ENCODE measurements at places on chromosomes 1 and 21.

DNA sequence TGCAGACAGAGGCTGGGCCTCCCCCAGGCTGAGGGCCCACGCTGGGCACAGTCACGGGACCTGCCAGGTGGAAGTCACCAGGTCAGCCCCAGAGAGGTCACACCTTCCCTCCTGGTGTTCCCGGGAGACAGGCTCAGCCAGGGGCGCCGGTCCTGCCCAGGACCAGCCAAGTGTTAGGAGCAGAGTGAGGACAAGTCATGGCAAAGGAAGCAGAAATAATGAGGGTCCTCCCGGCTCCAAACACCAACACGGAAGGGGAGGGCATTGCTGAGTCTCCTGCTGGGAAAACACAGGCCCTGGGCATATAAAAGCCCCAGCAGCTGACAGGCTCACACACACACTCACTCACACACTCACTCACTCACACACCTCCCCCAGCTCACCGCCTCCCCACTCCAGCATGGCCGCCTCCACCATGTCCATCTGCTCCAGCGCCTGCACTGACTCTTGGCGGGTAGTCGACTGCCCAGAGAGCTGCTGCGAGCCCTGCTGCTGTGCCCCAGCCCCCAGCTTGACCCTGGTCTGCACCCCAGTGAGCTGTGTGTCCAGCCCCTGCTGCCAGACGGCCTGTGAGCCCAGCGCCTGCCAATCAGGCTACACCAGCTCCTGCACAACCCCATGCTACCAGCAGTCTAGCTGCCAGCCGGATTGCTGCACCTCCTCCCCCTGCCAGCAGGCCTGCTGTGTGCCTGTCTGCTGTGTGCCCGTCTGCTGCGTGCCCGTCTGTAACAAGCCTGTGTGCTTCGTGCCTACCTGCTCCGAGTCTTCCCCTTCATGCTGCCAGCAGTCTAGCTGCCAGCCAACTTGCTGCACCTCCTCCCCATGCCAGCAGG, at the start of gene KRTAP10-10:
TSS of gene KRTAP10-10 (plus strand) at position 339 of the 833 bp plus-strand sequence. CDS start at position 401, 62 bp downstream.
- no peak for DNase-seq

DNA sequence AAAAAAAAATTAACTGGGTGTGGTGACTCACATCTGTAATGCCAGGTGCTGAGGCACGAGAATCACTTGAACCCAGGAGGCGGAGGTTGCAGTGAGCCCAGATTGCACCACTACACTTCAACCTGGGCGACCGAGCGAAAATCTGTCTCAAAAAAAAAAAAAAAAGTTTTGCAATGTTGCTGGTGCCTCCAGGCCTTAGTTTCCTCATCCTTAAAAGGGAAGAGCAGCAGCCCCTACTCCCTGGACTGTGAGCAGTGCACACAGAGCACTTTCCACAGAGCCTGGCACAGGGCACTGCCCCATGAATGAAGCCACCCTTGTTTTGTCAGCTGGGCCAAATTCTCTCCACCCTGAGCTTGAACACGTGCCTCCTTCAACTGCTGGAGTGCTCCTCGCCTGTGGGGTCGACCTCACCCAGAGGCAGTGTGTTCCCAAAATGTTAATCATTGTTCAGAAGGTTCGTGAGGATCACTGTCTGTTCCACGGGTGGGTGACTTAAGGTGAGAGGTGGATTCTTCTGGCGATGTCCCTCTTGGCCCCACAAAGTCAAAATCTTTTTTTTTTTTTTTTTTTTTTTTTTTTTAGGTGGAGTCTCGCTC, 152.1 kb upstream of the TMEM51 start:
- DNase-seq, result no peak

DNA sequence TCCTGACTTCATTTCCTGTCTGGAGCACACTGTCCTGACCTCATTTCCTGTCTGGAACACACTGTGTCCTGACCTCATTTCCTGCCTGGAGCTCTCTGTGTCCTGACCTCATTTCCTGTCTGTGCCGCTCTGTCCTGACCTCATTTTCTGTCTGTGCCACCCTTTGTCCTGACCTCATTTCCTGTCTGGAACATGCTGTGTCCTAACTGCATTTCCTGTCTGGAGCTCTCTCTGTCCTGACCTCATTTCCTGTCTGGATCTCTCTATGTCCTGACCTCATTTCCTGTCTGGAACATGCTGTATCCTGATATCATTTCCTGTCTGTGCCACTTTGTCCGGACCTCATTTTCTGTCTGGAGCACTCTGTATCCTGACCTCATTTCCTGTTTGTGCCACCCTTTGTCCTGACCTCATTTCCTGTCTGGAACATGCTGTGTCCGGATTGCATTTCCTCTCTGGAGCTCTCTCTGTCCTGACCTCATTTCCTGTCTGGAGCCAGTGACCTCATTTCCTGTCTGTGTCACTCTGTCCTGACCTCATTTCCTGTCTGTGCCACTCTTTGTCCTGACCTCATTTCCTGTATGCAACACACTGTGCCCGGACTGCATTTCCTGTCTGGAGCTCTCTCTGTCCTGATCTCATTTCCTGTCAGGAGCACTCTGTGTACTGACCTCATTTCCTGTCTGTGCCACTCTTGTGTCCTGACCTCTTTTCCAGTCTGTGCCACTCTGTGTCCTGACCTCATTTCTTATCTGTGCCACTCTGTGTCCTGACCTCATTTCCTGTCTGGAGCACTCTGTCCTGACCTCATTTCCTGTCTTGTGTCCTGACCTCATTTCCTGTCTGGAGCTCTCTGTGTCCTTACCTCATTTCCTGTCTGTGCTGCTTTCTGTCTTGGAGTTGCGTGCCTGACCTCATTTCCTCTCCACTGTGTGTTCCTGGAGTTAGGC, 27.6 kb downstream of the SKI start:
- DNase-seq, result peak; percentile 48

- DNase-seq, result no peak
Measured at GRCh38 chr1:30745834-30746208, 11.8 kb downstream of the LAPTM5 start.

GRCh38 chr1:229758101-229759036, 132.3 kb downstream of the URB2 start:
- no peak for DNase-seq

- DNase-seq, result no peak
Measured at GRCh38 chr1:226995365-226996332, 55.6 kb downstream of the COQ8A start.

GRCh38 chr1:205595435-205595834, 36.4 kb downstream of the ELK4 start:
- no peak for DNase-seq

DNA sequence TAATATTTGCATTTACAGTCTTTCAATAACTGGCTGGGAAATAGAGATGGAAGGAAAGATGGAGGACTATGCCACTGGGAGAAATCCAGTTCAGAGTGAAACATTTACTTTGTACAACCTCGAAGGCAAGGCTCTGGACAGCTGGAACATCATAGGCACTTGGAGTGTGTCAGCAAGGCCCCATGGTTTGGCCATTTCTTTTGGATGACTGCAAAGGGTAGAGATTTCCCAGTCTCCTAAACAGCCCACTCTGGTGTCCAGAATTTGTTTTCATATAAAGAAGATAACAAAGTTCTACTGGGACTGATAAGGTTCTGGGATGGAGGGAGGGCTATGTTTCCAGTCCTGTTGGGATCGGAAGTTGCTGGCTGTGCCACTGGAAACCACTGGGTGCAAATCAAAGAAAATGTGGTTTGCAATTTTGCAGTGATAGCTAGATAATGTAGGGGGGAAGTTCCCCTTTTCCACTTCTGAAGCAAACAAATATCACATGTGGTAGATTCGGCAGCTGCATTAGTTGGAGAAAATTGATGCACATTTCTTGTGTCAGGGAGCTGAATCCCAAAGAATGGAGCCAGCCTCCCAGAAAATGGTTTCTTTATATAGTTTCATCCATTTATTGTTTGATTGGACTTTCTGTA, 16.2 kb downstream of the KCND3 start:
- DNase-seq, result no peak

GRCh38 chr1:245213066-245213831, 58.5 kb downstream of the KIF26B start:
- no peak for DNase-seq

GRCh38 chr1:180167721-180168467, 13.2 kb downstream of the QSOX1 start:
- no peak for DNase-seq

All from activated naive CD8-positive, alpha-beta T cell treated with anti-CD3 and anti-CD28 coated beads, Interleukin-2, amount 50 U/mL, for 16 hours (primary cell).